Retina (tissue), 1 donor: ENCODE measurements at places on chromosomes 2 and 18.

DNA sequence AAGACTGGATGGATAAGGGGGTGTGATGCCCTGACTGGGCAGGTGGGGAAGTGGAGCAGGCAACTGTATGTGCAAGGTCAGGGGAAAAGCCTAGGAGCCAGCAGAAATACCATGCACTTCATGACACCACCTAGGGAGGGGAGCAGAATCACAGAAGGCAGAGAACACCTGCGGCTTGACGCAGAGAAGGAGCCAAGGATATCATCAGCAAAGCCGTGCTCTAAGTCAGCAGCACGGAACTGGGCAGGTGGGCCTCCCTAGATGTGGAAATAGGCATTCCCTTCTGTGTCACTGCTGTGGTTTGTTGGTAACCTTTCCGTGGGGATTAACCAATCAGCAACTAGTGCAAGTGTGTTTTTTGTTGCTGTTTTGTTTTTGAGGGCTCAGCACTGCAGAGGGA is 41.3 kb downstream of the HDLBP start:
- no peak for DNase-seq

- DNase-seq, result peak; percentile 90
Observed at GRCh38 chr2:227871375-227871791, at the start of gene DAW1. Gene DAW1 (plus strand): TSS chr2:227871631. CDS start chr2:227871690, 59 bp downstream.

DNA sequence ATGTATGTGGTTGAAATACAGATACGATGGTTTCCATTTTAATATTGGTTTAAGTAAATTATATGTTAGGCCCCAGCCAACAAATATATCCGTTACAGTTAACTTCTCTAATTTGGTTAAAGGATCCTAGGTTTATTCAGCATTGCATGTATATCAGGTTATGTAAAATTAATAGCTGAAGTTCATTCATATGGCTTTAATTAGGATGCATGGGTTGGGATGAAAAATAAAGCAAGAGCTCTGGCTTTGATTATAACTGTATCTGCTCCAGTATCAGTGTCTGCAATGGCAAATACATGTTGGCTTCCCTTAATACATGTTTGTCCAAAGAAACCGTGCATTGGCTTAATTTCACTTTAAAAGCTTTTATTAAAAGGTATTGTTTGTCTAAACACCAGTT is 435.7 kb upstream of the SETBP1 start:
- no peak for DNase-seq

DNA sequence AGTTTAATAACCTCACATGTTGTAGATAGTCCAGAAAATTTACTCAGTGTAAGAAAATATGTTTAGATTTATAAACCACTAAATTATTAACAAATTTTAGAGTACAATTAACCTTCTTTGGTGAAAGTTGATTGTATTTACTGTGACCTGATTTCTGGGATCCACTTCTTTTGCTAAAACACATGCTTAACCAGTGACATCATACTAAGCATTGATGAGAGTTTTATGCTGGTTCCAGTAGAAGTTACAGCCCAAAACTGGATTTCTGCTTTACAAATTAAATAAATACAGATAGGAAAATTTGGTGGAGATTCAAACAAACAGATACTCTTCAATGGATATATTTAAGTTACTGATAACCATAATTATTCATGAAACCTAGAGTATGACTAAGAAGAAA is 40.9 kb downstream of the RBBP8 start:
- no peak for DNase-seq

DNA sequence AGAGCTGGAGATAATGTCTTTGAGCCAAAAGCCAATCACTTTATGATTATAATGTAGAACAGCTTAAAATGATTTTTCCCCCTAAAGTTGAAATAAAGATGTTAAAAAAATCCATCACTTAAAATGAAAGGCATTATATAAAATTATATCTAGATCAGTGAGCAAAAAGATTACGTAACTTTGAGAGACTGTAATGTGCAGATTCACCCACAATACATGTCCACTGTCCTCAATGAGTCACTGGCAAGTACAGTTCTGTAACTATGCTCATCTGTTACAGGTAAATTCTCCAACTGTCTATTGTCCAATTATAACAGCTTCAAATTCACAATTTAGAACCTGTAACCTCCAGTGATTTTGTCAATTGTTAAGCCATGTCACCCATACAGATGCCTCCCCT is 19.0 kb downstream of the FAM161A start:
- no peak for DNase-seq

DNA sequence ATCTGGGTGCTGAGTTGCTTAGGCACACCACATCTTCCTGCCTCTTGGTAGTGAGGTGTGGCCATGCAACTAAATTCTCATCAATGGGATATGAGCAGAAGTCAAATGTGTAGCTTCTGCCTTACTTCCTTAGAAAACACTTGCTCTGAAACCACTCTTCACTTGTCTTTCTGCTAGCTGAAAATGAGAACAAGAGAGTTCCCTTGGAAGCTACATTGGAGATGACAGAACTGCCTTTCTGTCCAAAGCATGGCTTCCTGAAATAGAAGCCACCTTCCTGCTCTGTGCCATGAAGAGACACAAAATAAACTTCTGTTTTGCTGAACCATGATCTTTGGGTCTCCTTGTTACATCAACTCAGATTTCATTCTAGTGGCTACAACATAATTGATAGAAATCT is 659.9 kb downstream of the IRS1 start:
- DNase-seq, result no peak

- DNase-seq, result no peak
Observed at GRCh38 chr2:61993422-61994024, 88.0 kb downstream of the COMMD1 start.

DNA sequence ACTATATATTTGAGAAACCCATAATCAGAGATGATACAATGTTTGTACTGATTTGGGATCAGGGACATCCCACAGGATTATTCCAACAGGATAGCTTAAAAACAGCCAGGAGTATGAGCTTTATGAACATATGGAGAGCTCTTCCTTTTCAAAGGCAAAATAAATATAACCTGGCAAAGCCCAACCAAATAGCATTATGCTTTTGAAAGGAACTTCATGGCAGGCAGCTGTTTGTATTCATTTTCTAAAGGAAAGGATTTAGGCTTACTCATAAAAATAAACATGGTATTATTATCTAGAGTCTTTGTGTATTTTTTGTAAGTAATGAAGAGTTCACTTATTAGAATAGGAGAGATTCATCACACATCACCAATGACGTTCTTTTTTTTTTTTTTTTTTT is 44.4 kb downstream of the CCDC195 start:
- no peak for DNase-seq

DNA sequence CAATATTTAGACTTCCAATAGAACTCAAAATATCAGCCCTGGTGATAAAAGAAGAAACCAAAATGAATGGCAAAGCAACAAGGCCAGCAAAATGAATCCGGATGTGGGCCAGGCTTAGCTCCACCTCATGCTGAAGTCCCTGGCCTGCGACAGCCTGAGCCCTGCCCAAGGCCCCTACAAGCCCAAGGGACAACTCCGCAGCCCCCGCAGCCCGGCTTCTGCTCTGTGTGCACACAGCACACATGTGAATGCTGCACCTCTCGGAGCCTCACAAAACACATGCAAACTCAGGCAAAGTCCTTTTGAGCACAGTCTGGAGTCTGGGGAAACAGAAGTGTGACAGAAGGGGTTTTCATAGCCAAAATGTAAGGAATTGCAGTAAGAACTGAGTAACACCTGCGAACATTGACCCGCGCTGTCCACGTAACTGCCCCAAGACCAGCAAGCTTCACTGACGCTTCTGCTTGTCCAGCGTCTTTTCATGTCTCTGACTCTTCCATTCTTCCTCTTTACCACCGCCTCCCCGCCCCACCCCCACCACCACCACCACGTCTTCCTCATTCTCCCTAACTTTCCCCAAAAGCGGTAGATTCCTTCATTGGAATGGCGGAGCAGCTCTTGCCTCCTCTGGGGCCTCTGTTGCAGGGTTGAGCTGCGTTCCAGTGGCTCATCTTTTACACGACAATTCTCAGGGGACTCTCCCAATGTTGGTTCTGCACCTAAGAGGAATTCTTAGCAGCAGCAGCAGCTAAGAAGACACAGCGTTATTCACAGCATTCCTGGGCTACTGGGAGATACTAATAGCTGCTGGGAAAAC is 136.4 kb upstream of the COPS8 start:
- no peak for DNase-seq

GRCh38 chr18:12470382-12471075 is 62.8 kb downstream of the PRELID3A start:
- no peak for DNase-seq

DNA sequence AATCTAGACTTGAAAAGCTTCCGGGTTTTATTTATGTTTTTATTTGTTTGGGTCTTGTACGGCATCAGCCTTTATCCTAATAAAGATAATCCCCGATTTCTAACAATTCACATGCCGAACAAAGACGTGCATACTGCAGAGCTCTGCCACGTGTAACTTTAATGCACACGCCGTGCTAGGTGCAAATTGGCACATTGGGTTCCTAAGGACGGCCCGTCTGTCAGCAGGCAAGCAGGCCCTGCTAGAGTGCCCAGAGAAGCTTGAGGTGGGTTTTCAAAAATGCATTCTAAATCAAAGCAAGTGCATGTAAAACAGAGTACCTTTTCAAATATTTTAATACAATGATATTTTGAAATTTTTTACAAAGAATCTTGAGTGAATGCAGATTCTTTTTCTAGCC is 806.4 kb upstream of the POU3F3 start:
- no peak for DNase-seq

GRCh38 chr2:201298462-201299052 is 38.2 kb downstream of the CASP8 start:
- no peak for DNase-seq

- no peak for DNase-seq
Observed at GRCh38 chr18:77316641-77317040, 67.0 kb downstream of the GALR1 start.

GRCh38 chr2:201796478-201796865 is 9.9 kb upstream of the CDK15 start:
- DNase-seq, result no peak

DNA sequence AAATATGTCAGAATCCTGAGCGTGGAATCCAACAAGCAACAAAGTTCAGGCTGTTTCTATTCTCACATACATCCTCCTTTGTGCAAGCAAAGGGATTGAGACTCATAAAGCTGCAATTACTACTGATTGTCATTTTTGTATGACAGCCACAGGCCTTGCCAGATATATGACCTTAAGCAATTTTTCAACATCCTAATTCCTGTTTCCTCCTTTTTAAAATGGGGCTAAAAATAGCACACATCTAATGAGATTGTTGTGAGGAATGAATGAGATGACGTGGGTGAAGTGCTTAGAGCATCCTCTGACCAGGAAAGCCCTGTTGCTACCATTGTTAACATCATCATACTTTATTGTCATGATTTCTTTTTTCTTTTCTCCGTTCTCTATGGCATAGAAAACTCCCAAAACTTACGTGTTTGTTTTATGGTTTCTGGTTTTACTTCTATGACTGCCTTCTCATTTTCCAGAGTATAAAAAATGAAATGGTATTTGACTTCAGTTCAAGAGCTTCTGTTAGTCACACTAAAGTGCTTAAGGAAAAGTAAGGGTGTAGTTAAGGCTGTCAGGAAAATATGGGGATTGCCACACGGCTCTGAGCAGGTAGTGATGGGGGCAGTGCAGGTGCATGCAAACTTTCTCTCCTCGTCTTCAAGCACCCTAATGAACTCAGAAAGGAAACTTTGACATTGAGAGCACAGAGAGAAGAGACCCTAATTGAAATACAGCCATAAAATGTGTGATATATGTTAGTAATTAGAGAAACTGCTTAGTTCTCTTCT is 590.6 kb upstream of the NETO1 start:
- DNase-seq, result no peak

DNA sequence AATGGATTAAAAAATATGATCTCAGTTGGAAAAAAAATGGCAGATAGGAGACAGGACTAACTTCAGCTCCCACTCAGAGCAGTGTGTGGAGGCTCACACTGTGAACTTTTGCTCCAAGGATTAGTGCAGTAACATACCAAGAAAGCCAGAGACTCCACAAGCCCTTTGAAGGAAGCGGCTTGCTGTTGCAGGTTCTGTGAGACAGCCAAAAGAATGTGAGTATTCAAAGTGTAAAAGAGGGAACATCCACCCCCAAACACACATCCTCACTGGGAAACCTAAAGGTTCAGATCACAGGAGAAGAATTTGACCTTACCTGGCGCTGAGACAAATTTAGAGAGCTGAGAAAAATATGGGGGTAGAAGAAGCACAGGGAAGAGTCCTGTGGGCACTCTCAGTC is 77.5 kb downstream of the FAM171B start:
- DNase-seq, result no peak

- DNase-seq, result no peak
Observed at GRCh38 chr2:149738767-149739166, 151.2 kb upstream of the MMADHC start.
